ENCODE measurements at places on chromosomes 13 and 19.

DNA sequence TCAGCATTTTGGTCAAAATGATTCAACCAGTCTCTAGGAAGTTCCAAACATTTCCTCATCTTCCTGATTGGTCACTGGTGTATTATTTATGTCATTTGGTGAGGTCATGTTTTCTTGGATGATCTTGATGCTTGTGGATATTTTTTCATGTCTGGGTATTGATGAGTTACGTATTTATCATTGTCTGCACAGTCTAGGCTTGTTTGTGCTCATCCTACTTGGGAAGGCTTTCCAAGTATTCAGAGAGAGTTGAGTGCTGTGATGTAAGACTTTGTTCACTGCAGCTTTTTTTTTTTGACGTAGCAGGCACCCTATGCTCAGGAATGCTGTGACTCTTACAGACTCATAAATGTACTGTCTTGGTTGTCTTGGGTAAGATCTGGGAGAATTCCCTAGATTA lies 509.5 kb downstream of the SLITRK1 start:
- H3K4me1 ChIP-seq, result no peaks in the 10 kb centered on the region
- H3K4me3 ChIP-seq, result no peak overlapping the region
- no peak for DNase-seq
- no peaks in the 10 kb centered on the region for H3K27me3 ChIP-seq
- H3K27ac ChIP-seq, result no peak overlapping the region

DNA sequence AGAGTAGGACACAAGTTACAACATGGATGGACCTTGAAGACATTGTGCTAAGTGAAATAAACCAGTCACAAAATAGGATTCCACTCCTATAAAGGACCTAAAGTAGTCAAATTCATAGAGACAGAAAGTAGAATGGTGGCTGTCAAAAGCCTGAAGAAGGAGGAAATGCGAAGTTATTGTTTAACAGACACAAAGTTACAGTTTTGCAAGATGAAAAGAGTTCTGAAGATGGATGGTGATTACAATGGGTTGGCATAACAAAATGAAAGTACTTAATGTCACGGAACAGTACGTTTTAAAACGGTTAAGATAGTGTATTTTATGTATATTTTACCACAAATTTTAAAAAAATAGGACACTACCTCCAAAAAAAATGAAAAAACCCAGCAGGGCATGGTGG lies 34.8 kb downstream of the FOXO1 start:
- DNase-seq, result no peak
- no peaks in the 10 kb centered on the region for H3K36me3 ChIP-seq

DNA sequence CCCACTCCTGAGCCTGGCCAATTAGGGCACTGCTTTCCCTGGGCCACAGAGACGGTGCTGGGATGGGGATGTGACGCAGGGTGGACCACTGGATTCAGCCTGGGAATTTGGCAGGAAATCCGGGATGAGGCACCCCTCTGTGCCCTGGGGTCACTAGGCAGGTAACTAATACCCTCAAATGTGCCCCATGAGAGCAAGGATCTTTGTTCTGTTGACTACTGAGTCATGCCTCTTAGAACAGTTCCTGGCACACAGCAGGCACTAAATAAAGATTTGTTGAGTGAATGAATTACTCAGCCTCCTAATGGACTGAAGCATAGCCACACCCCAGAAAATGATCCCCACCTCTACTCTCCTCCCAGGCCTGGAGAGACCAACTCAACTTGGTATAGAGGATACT lies 15.9 kb downstream of the OPA3 start:
- H3K27ac ChIP-seq, result peak overlapping the region; percentile 39
- H3K4me1 ChIP-seq, result peaks cover 10% of the 10 kb centered on the region
- DNase-seq, result no peak
- no peaks in the 10 kb centered on the region for H3K27me3 ChIP-seq
- H3K4me3 ChIP-seq, result no peak overlapping the region
- no peaks in the 10 kb centered on the region for H3K36me3 ChIP-seq

DNA sequence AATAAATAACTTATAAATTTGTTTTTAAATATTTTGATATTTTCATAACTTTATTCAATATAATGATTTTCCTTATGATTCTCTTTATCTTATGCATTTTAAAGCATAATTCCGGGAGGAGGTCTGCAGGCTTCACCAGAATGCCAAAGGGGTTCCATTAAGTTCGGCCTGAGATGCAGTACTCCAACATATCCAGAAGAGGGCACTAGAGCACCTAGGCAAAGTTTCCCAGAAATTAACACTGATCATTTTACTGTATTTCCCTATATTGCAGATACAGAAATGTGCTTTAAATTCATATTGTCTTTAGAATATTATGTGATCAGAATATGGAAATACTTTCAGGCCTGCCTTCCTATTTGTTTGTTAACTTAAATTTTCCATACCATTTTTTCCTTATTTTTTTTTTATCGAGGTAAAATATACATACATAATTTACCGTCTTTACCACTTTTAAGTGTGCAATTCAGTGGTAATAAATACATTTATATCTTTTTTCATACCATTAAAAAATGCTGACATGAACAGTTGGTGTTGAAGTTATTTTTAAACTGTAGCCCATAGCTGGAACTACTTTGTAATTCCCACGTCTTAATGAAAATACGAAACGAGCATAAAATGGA lies 58.9 kb upstream of the TM9SF2 start:
- no peak overlapping the region for H3K4me3 ChIP-seq
- H3K36me3 ChIP-seq, result no peaks in the 10 kb centered on the region
- H3K27ac ChIP-seq, result no peak overlapping the region
- DNase-seq, result no peak
- peaks cover 15% of the 10 kb centered on the region for H3K27me3 ChIP-seq
- H3K4me1 ChIP-seq, result no peaks in the 10 kb centered on the region

DNA sequence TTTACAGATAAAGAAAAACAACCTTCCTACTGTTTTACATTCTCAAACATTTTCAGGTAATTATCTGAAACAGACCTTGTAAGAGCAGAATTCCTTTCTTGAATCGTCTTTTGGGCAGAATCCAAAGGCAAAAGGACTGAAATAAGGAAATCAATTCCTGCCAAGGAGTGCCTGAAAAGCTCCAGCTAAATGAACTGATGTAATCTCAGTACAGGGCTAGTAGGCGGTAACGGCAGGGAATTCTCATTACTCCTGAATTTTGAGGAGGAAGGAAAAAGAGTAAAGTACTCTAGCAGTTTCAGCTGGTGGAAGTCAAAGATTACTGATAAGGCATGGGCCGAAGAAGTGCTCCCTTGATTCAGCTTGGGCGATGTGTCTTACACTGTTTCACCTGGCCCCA lies 168.4 kb downstream of the PCDH9 start:
- H3K36me3 ChIP-seq, result no peaks in the 10 kb centered on the region
- no peak overlapping the region for H3K4me3 ChIP-seq
- no peaks in the 10 kb centered on the region for H3K27me3 ChIP-seq
- DNase-seq, result no peak
- H3K27ac ChIP-seq, result no peak overlapping the region
- H3K4me1 ChIP-seq, result no peaks in the 10 kb centered on the region

DNA sequence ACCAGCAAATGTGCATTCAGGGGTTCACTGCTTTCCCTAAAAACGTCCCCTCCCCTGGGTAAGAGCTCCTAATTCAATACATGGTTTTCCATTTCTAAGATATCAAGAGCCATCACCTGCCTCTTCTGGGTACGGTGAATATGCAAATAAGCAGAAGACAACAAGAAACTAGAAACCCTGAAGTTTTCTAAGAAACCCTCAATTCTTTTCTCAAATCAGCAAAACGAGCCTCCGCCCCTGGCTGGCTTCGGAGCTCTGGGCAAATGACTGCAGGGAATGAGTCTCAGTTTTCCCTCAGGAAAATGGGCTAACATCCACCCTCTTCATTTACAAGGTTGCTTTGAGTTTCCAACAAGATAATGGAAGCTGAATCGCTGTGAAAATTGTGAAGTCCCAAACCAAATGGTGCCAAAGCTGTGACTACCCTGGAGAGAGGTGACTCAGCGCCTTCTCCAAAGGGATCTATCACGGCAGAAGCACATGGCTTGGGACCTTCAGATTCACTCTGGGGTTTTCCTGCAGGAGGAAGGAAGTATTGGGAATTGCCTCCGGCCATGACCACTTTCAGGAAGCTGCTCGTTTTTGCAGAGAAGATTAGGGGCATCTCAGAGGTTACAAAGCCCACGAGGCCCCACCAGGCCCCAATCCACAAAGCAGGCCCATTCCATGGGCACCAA lies 26.6 kb downstream of the KLF2 start:
- H3K4me1 ChIP-seq, result peaks cover 3% of the 10 kb centered on the region
- no peak overlapping the region for H3K27ac ChIP-seq
- H3K36me3 ChIP-seq, result peaks cover 14% of the 10 kb centered on the region

GRCh38 chr19:1074544-1075283 lies 7.7 kb downstream of the ARHGAP45 start:
- H3K4me1 ChIP-seq, result peaks cover 41% of the 10 kb centered on the region
- DNase-seq, result peak; percentile 93
- H3K4me3 ChIP-seq, result peak overlapping the region; percentile 33
- H3K27me3 ChIP-seq, result peaks cover 10% of the 10 kb centered on the region
- no peak overlapping the region for H3K27ac ChIP-seq

- peaks cover 6% of the 10 kb centered on the region for H3K4me1 ChIP-seq
- peaks cover 4% of the 10 kb centered on the region for H3K27me3 ChIP-seq
- no peak overlapping the region for H3K27ac ChIP-seq
- H3K36me3 ChIP-seq, result no peaks in the 10 kb centered on the region
- no peak overlapping the region for H3K4me3 ChIP-seq
Measured at GRCh38 chr19:54478677-54479266, 5.7 kb upstream of the CDC42EP5 start.
